ENCODE measurements at places on chromosomes 7 and 10.

GRCh38 chr7:156834462-156834861 is 58.5 kb downstream of the LMBR1 start:
- no peak for DNase-seq

DNA sequence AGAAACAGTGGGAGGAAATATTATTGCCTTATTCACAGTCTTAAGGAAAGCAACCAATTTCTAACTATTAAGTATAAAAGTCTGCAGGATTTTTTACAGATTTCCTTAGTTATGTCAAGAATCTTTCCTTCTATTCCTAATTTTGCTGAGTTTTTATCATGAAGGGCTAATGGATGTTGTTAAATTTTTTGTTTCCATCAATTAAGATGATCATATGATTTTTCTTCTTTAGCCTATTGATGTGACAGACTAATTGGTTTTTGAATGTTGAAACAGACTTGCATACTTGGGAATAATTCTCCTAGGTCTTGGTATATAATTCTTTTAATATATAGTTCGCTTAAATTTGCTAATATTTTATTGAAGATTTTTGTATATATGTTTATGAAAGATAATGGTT is 569.1 kb upstream of the KCND2 start:
- DNase-seq = no peak

GRCh38 chr10:44589181-44589943 is 204.5 kb upstream of the CXCL12 start:
- no peak for DNase-seq

GRCh38 chr7:77799078-77799964 is 748 bp downstream of the PHTF2 start:
- DNase-seq = peak; percentile 19

All from activated CD4-positive, alpha-beta T cell treated with anti-CD3 and anti-CD28 coated beads, Interleukin-2, amount 10 ng/mL, durations not matched to agents 7 days and 5 days (primary cell).